ENCODE measurements at places on chromosomes 12 and 14.

GRCh38 chr12:64221651-64222008 is 466 bp downstream of the KICS2 start:
- DNase-seq, result peak; percentile 28

- DNase-seq, result peak; percentile 14
Measured at GRCh38 chr12:81644503-81644902, 114.6 kb downstream of the PPFIA2 start.

- no peak for DNase-seq
Measured at GRCh38 chr12:128745772-128746689, 77.7 kb downstream of the SLC15A4 start.

- DNase-seq, result no peak
Measured at GRCh38 chr12:22476133-22476532, 68.2 kb downstream of the C2CD5 start.

DNA sequence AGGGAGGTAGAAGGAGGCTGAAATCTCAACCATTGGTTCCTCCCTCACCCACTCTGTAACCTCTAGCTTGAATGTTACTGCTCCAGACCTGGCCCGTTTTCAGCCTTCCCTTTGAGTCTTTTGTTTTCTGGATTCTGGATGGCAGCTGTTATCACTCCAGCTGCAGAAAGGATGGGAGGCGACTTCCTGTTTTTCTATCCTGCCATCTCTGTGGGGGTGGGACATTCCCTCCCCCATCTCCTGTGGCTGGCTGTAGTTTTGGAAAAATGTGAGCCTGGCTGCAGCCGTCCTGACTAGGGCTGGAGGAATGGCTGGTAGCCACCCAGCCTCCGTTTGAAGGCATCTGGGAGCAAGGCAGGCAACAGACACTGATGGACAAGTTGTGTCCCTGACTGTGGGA is 2.9 kb upstream of the PPFIBP1 start:
- DNase-seq, result no peak

DNA sequence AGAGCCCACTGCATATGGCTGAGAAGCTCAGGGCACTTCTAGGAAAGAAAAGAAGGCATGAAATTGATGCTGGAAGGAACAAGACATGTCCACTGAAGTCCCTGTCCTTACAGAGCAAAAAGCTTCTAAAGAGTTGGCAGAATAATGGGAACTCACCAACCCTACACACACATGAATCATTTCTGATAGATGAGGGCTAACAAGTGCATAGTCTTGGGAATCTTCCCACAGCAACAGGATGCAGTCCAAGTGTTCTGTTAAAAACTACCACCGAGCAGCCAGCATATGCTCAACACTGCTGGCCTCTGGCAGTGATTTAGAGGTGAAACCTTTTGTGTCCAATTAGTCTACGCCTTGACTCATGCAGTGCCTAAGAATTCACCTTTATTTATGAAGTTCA is 44.8 kb downstream of the RHOJ start:
- DNase-seq, result no peak
